MV-4-11 (cell line): ENCODE measurements at places on chromosomes 3 and 15.

DNA sequence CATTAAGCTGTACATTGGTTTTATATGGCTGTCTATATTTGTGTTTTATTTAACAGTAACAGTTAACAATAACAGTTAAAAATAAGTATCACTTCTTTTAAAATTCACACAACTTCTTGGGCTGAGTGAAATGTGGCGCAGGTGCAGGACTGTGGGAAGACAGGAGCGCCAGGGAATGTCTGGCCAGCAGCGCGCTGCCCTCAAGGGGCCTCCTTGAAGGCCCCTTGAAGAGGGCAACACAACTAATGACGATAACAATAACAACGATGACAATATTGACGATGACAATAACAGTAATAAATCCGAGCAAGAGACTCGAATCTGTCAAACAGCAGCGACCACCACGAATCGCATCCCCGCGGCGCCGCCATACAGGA lies 411 bp upstream of the PPP2R3A start:
- DNase-seq: no peak

- no peak for DNase-seq
Measured at GRCh38 chr15:93152951-93153350, 63.9 kb upstream of the RGMA start.

- DNase-seq: no peak
Measured at GRCh38 chr15:42085721-42086120, 8.6 kb downstream of the PLA2G4D start.

DNA sequence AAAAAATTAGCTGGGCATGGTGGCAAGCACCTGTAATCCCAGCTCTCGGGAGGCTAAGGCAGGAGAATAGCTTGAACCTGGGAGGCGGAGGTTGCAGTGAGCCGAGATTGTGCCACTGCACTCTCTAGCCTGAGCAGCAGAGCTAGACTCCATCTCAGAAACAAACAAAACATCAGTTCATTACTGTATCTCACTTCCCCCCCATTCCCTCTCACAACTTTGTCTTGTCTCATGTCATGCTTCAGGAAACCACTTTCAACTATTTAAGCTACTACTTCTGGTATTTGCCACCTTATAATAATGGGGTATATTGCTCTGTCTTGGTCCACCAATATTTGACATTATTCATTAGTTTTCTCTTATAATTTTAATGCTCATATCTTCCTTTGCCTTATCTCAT lies 26.2 kb downstream of the PIK3CA start:
- no peak for DNase-seq

- no peak for DNase-seq
Measured at GRCh38 chr15:26201177-26201858, 338.2 kb upstream of the ATP10A start.

GRCh38 chr3:52051444-52051843 lies 4.9 kb downstream of the DUSP7 start:
- DNase-seq: no peak

GRCh38 chr15:74167891-74168331 lies 5.6 kb upstream of the ISLR start:
- no peak for DNase-seq
